ENCODE measurements at places on chromosomes 1 and 21.

DNA sequence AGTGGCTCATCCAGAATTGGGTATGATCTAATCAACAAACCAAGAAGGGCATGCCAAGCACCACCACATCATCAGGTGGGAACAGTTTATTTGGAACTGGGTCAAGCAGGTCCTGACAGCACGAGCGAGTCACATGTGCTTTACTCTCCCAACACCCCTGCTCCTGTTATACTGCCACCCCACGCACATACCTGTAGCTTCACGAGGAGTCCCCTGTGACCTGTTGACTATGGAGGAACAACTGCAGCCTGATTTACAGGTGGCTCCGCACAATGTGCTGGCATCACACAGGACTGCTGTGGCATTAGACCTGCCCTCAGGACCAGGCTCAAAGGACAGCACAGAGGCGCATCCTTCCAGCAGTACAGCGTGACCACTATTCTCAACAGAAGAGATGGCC, 70.8 kb upstream of the LRRN2 start:
- DNase-seq, result no peak

GRCh38 chr1:94055459-94056122, 65.4 kb downstream of the ABCA4 start:
- DNase-seq, result no peak

DNA sequence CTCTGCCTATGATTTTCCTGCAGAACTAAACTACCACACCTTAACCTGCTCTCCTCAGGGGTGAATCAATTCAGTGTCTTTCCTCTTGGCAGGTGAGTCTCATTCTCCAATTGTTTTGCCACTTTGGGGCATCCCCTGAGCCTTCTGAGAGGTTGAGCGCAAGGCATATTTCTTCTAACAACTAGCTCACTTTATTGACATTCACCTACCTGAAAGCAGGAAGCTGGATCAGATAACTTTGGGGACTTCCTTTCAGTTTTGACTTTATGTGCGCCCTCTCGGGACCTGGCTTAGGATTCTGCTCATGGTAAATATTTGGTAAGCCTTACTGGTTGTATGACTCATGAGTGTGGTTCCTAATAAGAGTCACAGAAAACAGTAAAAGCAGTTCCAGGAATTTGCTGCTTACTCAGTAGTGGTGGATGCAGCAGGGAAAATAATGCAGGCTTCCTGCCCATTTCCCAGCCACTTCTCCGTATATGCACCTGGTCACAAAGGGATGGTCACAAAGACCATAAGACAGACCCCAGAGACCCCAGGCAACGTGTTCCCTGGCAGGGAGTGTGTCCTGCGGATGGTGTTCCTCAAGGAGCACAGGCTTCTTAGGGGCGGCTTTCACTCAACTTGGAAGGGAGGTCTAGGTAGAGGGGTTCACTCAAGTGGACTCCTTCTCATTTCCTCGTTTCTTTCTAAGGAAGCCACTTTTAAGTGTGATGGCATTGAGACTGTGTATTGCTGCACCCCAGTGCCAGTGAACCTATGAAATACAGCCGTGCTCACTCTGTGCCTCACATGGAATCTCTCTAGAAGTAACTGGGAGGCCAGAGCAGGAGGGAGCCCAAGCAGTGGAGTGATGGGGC, 22.0 kb upstream of the BATF3 start:
- DNase-seq, result no peak

DNA sequence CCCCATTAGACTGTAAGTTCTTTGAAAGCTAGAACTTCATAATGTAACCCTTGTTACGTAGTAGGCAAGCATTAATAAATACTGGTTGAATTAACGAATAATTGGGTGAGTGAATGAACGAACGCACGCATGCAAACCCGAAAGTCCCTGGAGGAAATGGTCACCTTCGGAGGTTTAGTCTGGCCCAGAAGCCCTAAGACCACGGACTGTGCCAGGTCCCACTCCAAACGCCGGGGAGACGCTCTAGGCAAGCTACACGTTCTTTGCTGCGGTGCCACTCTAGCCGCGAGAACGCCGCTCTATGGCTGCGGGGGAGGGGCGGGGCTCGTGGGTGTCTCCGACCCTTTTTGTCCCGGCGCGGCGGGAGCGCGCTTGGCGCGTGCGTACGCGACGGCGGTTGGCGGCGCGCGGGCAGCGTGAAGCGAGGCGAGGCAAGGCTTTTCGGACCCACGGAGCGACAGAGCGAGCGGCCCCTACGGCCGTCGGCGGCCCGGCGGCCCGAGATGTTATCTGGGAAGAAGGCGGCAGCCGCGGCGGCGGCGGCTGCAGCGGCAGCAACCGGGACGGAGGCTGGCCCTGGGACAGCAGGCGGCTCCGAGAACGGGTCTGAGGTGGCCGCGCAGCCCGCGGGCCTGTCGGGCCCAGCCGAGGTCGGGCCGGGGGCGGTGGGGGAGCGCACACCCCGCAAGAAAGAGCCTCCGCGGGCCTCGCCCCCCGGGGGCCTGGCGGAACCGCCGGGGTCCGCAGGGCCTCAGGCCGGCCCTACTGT, at the start of gene KDM1A:
TSS of gene KDM1A (plus strand) at position 375 of the 769 bp plus-strand sequence. CDS start at position 504, 129 bp downstream.
- peak; percentile 96 for DNase-seq

- DNase-seq, result peak; percentile 88
These were observed 30.9 kb downstream of the GPA33 start for GRCh38 chr1:167059045-167059808.

DNA sequence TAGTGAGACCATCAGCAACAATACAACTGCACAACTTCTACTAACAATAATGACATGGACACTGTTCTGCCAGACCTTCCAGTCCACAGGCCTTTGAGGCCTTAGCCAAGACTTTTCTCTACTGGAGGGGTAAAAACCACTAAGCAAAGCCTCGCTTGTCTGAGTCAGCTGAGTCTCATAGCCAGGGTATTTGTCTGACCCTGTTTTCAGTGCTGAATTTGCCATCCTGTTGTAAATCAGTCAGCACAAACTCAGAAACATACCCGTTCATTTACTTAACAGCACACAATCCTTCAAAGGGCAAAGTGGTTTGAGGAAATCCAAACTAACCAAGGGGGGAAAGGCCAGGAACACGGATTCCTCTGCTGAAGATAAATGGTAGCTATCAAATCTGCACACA, 537.8 kb downstream of the SMYD3 start:
- DNase-seq, result no peak

DNA sequence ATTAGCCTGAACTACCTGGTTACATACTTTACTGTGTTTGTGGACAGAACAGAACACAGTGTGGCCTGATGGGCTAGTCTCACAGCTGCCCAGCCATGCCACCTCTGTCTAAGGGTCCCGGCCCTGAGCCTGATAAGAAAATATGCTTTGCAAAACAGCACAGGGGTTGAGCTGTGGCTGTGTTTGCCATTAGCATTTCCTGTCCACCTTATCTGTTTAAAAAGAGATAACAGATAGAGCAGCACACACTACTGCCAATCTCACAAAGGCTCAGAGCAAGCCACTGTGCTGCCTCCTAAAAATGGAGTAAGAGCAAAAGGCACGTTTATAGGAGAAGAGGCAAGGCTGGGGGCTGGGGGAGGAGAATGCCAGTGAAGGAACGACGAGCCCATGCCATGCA, 95.0 kb downstream of the SUSD4 start:
- no peak for DNase-seq

DNA sequence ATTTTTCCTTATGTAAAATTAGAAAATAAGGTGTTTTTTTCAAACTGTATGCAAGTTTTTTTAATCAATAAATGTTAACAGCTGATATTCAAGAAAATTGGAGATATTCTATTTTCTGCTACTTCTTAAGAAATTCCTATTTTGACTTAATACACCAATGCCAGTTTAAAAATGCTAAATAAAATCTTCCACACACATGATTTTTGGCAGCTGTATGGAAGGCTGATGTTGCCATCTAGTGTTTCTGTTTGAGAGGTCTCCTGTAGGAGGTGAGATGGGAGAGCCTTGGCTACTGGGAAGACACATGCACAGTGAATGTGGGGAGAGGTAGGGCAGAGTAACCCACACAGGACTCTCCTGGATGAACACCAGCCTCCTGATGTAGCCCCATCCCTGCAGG, 29.2 kb upstream of the OR2B11 start:
- DNase-seq, result peak; percentile 75

DNA sequence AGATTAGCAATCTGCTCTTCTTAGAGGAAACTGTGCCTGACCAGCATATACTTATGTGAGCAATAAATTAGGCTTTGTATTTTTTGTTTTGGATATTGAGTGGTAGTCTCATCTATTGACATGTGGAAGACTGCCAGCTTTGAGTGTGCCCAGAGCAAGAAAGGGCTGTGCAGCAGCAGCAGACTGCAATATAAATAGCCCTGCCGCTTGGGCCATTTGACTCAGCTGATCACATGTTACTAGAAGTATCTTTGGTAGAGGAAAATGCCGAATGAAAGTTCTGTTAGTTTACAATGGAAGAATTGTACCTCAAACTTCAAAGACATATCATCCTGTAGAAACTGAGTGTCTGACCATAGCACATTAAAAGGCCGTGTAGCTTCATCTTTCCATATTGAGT, 9.1 kb upstream of the PSMB2 start:
- no peak for DNase-seq

DNA sequence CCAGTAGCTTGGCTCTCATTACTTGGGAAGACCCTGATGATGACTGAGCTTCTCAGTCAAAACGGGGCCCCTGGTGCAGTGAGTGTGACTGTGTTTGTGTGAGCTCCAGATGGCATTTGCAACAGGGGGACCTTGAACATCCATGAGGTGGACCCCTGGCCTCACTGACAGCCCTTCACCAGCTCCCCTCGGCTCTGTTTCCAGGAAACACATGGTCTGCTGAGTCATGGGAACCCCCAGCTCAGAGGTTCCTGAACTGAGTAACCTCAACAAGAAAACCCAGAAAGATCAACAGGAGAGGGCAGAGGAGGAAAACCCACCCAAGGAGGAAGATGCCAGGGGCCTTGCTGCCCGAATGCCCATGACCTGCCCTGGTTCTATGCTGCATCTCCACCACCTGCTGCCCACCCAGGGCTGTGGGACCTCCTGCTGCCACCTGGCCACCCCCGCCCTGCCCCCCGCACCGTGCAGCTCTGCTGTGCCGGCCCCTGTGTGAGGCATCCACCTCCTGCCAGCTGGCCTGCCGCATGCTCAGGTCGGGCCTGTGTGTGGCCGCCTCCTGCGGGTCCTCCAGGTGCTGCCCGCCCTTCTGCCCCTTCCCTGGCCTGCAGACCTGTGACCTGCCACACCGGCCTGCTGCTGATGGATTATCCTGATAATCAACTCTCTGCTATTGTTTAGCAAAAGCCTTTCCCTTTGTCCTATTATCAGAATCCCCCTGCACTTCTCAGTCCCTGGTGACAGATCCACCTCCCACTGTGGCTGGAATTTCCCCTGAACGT, 4.2 kb upstream of the KRTAP12-1 start:
- DNase-seq, result no peak

- no peak for DNase-seq
These were observed at the start of gene LAMB3 for GRCh38 chr1:209652121-209652735. Gene LAMB3 (minus strand): TSS chr1:209652425. CDS start chr1:209650944, 1,481 bp downstream.

- no peak for DNase-seq
These were observed 197.2 kb downstream of the C1orf94 start for GRCh38 chr1:34373912-34374311.

GRCh38 chr1:42833981-42834380, 12.4 kb upstream of the ZNF691 start:
- DNase-seq, result no peak

- peak; percentile 62 for DNase-seq
These were observed 59.0 kb downstream of the RUSC1 start for GRCh38 chr1:155379631-155380090.

GRCh38 chr1:9573723-9574122, 15.0 kb upstream of the TMEM201 start:
- DNase-seq, result peak; percentile 70

GRCh38 chr1:64087768-64088167, 115.7 kb upstream of the UBE2U start:
- DNase-seq, result no peak

DNA sequence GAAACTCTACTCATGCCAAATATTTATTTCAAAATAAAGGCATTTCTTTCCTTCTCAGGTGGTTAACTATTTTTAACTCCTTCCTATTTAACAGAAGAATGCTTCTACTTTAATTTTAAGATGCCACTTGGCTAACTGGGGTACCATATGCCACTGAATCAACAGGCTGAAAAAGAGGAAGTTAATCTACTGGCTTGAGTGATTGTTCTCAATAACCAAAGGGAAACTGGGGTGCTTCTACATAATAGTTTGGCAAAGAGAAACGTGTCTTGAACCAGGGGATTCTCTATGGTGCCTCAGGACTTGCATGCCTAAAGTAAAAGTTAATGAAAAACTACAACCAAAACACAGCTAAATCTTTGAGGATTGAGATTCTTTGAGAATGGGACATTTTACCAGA, 142.6 kb downstream of the DENND1B start:
- peak; percentile 27 for DNase-seq

DNA sequence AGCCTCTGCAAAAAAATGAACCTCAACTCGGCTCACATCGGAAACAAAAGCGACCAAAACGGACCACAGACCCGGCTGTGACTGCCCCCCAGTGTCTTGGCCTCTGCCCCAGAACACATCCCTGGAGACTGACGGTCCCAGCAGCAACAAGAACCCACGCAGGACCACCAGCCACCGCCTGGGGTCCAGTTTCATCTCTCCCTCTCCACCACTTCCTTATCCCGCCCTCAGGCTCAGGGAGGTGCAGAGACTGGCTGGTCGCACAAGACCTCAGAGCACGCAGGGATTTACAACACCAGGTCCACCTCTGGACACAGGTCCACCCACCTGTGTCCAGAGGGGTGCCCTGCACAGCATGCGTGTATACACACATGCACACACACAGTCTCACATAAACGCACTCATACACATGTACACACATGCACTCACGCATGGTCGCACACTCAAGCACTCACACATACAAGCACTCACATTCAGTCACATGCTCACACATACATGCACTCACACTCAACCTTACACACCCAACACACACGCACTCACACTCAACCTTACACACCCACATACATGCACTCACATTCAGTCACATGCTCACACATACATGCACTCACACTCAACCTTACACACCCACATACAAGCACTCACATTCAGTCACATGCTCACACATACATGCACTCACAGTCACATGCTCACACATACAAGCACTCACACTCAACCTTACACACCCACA, 18.6 kb upstream of the TMEM52 start:
- no peak for DNase-seq

DNA sequence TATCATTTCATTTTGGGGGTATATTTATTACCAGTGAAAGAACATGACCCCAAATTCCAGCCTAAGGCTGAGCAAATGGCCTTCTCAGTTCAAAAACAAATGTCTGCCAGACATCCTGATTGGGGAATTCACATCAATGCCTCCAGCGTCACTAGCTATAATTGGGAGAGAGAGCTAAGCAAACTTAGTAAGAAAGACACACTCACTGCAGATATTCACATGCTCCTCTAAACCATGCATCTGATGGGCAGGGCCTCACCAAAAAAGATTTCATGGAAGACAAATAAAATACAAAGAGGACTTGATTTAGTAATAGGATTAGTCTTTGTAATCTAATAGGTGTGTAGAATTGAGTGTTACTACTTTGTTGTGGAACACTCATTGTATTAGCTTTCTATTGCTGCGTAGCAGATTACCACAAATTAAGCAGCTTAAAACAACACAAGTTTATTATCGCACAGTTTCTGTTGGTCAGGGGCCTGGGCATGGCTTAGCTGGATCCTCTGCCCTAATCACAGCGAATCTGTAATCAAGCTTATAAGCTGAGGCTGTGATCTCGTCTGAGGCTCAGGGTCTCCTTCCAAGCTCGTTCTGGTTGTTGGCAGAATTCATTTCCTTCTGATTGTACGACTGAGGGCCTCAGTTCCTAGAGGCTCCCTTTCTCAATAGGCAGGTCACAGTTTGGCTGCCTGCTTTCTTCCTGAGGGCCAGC, 243.0 kb downstream of the PBX1 start:
- no peak for DNase-seq
